ENCODE measurements at places on chromosomes 4 and X. TPM values are rescaled to one million over a fixed set of nuclear protein-coding genes. Genes with fewer than 3 reads are reported as not detected.

DNA sequence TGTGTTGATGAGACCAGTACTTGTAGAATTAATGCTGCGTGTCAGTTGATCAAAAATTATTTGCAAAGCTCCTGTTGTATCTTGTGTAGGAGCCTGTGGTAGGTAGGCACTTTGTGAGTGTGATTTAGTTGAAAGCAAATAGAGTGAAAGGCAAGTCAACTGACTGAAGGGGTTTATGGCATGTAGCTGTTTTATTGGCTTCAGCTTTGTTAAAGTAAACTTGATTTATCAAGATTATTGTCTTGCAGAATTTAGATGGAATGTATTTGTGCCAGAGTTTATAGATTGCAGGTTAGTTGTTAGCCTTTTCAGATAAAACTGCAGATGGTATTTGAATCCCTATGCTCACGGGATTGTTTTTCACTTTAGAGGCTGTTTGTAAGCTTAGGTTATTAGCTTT lies 128.0 kb downstream of the FRAS1 start:
- no peak for DNase-seq

- DNase-seq: no peak
Observed at GRCh38 chrX:64427281-64427680, 32.0 kb upstream of the MTMR8 start.

GRCh38 chrX:110944311-110944750 lies 148.7 kb upstream of the CHRDL1 start:
- no peak for DNase-seq

GRCh38 chr4:3268395-3269104 lies 19.6 kb downstream of the MSANTD1 start:
- no peak for DNase-seq

GRCh38 chrX:9074326-9074725 lies 40.4 kb upstream of the FAM9B start:
- no peak for DNase-seq

DNA sequence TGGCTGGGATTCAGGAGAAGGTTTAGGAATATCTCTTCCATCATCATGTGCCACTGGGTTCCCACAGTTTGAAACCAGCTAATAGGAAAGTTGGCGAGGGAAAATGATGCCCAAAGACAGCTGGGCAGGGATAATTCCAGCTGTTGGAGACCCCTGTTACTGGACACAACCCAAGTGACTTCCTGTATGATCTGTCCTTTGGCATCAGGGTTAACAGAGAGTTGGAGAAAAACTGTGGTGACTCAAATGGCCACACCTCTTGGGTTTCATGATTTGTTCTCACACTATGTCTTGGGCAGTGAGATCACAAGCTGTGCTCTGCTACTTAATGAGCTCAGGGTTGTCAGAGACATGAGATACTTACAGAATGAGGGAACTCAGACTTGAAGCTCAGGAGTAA lies 3.8 kb downstream of the FGF16 start:
- DNase-seq: peak; percentile 52

GRCh38 chr4:15783676-15784075 lies 5.5 kb downstream of the CD38 start:
- no peak for DNase-seq

DNA sequence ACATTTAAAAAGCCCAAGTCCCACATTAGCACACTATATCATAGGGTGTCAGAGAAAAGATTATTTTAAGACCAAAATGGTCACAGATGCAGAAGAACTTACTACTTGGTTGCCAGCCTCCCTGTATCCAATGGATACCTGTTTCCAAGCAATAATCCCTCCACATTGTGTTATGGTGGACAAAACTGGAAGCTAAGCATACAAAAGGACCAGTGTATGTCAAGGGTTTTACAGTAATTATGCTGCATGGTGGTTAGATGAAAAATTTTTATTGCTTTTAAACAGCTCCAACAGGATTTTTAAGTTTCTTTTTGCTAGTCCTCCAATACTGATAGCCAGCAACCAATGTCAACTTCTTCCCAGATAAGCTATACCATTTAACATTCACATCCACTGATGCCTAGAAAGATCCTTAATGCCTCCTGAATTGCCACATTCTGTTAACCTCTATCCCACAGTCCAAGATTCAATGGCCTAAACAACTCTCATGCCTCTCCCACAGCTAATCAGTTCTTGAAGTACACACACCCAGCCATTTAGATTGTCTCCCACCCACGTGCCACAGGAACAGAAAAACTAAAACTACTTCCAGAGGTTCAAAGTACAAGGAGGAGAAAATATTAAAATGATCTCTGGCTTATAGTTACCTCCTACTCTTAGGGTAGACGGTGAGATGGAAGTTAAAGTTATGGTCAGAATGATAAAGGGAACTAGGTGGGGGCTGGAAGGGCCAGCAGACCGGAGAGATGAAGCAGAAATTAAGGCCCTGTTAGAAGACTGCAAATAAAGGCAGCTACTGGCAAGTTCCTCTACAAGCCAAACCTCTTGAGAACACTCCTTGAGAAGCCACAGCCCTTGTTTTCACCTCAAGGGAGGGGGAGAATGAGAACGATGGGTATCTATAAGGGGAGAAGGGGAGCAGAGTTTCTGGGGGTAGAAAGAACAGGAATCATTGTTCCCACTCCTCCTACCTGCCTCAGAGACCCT lies 5.5 kb downstream of the MED14 start:
- DNase-seq: no peak

DNA sequence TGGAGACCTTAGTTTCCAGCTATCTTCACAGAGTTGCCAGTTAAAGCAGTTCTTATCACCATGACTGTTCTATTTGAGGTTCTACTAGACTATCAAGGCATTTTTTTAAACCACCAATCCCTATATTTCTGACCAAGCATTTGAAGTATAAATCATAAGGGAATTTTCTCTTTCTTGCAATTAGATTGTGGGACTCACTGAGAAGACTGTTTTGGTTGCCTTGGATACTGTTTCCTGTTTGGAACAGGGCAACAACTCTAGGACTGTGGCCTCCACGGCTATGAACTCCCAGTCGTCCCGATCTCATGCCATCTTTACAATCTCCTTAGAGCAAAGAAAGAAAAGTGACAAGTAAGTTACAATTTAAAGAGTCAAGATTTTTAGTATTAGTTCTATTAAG lies 11.8 kb downstream of the KIF4A start:
- DNase-seq: peak; percentile 52

- DNase-seq: no peak
Observed at GRCh38 chrX:19630228-19630627, 114.9 kb upstream of the MAP3K15 start.

DNA sequence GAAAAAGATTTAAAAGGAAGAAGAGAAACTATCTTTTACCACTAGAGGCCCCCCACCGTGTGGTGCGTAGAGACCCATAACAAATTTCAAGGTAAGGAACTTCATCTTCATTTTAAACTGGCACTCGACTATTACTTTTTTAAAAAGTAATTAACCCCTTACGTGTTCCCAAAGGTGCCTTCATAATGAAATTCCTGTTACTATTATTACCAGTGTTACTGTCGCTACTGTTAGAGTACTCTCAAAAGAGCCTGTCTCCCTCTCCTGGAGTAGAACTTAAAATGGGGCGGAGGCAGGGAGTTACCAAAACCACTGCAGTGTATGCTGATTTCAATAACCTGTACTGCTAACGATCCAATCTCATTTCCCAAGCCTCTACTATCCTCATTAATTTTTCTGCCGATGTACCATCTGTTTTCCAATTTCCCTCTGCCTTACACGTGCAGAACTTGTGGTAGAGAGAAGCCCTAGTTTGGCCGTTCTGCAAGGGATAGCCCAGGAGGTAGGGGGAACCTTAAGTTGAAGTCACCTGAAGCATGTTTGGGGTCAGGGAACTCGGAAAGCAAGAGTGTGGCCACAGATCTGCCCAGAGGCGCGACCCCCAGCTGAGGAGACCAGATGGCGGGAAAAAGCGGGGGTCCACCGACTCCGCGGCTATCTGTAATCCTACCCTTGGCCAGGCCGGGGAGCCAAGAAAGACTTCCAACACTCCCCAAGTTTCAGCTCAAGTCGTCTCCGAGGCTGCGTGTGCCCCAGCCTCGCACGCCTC lies 720 bp upstream of the STK26 start:
- DNase-seq: no peak

GRCh38 chrX:119235051-119235511 lies 1.0 kb upstream of the PGRMC1 start:
- DNase-seq: no peak

- no peak for DNase-seq
Observed at GRCh38 chr4:123997776-123998449, 601.3 kb downstream of the SPRY1 start.

GRCh38 chr4:89855236-89855635 lies 18.3 kb upstream of the SNCA start:
- DNase-seq: no peak

- peak; percentile 71 for DNase-seq
Observed at GRCh38 chr4:7980036-7980435, 40.4 kb upstream of the AFAP1 start.

DNA sequence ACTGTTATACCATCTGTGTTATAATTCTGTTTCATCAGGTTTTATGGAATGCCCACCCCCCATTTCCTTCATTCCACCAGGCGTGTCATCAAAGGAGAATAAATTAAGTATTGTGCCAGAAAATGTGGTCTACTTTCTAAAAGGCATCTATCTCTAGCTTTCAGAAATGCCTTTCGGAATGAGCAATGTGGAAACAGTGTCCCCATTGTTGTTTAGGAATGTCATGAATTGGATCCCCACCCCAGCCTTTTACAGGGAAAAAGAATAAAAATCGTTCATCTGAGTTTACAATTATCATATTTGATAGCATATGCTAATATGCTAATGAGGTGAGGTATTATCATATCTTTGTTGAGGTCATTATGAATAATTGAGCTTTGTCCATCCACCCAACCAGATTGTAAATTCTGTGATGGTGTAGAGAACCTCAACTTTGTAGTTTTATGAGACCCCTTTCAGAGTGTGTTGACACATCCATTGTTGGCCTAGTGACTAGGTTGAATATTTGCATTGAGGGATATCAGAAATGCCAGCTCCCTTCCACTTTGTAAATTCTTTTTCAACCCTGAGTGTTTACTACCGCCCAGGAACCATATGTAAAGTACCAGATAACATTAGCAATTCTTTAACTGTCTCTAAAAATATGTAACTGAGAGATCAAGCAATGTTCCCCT lies 56.2 kb upstream of the CCDC160 start:
- DNase-seq: no peak

CXorf65 gene
- total RNA-seq: not detected

ARR3 gene
- total RNA-seq: not detected

SLIT2 gene
- total RNA-seq: 13.6 TPM

FAM236B gene
- total RNA-seq: not detected

MAGEH1 gene
- 26.7 TPM for total RNA-seq

SERPINA7 gene
- total RNA-seq: not detected

KDR gene
- total RNA-seq: not detected

PPP1R2C gene
- not detected for total RNA-seq

NLGN3 gene
- 0.18 TPM for total RNA-seq

LRBA gene
- 51.6 TPM for total RNA-seq
